Psoas muscle (tissue), 8 donors: ENCODE measurements at places on chromosomes 5 and 9. TPM values are rescaled to one million over a fixed set of nuclear protein-coding genes. Genes with fewer than 3 reads are reported as not detected.
A peak's percentile ranks its signal among the peaks of the same experiment; 100 is the strongest.

DNA sequence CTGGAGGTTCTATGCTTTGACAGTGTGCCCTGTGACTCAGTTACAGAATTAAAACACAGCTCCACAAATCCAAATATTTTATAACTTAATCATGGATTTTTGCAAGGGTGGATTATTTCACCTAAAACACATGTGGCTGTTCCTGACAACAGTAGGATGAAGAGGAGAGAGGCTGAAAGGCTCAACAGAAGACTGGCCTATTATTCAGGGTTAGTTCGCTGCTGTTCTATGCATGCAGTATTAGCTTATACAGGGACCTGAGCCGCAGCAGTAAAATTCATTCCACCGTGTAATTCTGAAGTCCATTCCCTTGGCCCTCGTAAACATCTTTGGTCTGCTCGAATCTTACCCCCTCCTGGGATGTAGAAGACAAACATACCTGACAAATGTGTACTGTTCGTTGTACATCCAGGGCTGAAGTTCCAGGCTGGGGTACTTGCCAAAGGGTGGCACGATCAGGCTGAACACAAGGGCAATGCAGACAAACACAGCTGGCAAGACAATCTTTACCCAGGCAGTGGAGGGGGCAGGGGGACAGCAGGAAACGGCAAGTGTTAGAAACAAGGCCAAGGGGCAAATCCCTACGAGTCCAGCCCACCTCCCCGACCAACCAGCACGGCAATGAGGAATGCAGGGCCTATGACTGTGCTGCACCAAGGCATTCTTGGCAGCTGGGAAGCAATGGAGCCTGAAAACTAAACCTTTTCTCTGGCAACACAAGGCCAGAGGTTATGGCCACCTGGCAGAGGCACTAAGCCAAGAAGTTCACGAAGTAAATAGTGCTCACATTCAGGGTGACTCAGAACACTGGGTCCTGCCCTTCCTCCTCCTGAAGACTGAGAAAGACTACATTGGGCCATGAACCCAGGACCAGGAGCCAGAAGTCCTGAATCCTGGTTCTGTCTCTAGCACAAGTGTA, 46.8 kb downstream of the NIPSNAP3B start:
- DNase-seq, result peak; percentile 82

DNA sequence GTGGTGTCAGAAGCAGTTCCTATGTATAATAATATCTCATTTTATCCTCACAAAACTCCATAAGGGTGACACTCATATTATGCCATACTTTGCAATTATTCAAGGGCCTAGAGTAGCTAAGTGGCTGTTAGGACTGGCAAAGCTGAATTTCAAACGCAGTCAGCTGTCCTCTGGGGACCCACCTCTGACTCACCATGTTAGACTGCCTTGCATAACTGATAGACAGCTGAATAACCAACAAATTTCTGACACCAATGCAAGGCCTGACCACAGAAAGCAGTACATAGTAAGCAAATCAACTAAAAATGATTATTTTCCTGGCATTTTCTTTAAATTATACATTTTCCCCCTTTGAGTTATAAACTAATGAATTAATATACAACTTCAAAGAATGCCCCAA, 251.6 kb upstream of the PTGER4 start:
- DNase-seq, result peak; percentile 49

- DNase-seq, result no peak
Observed at GRCh38 chr9:3929345-3930047, 370.4 kb downstream of the GLIS3 start.

GRCh38 chr5:26662806-26663360, 375.5 kb downstream of the CDH9 start:
- DNase-seq, result no peak

DNA sequence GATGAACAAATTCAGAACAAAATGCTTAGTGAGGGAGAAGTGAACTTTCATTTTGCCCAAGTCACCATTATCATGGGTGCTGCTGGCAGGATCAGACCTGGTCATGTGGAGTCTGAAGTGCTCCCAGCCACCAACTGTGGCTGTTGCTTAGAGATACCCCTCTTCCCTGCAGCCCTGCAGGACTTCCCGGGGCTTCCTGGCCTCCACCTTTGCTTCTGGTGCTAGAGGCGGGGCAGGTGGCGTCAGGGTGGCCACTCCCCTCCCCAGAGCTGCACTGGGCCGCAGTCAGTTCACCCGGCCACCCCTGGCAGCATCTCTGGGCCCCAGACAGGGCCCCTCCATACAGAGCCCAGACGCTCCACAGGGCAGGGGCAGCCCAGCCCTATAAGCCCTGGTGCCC, 30.0 kb upstream of the SLC12A7 start:
- DNase-seq, result no peak

DNA sequence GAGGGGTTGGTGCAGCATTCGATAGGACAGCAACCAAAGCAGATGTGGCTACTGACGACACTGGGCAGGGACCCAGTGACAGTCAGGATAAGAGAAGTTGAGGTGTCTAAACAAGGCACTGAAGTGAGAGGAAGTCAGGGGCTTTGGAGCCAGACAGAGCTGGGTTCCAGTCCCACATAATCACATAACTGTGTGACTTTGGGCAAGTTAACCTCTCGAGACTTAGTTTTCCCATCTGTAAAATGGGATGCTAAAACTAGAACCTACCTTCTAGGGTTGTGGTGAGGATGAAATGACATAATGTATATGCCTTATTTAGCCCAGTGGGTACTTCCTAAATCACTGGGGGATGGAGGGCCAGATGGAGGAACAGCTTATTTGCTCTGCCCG, 3.1 kb downstream of the ANGPTL2 start:
- DNase-seq, result no peak

GRCh38 chr9:31005086-31005665, 1379.3 kb upstream of the ACO1 start:
- no peak for DNase-seq

DNA sequence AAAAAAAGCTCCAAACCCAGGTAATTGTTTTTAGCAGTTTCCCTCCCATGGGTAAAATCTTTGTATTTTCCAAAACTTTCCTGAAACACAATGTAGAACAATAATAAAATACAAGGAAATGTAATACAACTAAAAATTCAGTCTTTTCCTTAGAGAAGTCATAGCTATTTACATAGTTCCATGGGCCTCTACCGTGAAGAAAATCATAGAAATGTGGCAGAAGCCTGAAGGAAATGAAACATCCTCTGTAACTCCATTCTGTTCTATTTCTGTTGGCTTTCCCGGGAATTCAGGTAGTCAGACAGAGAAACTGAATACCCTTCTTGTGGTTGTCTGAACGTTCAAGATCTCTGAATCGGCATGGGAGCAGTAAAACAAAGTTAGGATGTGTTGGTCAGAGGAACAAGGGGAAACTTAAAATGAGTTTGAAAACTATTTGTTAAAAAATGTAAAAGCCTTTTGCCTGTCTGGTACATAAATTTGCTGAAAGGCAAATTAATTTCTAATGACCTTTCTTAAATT, 202.4 kb upstream of the ZNF608 start:
- no peak for DNase-seq

DNA sequence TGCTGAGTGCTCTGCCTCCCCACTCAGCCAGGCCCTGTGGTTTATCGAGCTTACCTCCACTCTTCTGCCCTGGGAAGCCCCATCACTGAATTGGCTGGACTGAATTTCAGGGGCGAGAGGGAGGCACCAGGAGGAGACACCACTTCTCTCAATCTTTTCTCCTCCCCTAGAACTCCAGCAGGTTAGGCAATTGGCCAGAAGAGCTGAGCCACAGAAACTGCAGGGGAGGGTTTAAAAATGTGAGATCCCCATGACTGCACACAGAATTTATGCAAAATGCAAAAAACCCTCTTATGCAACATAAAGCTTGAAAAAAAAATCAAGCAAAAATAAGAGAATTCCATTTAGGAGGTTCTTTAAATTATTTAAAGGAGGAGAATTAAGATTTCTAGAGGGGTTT, 29.9 kb downstream of the TUT7 start:
- DNase-seq, result no peak

GRCh38 chr9:113205432-113205831, 15.6 kb downstream of the FKBP15 start:
- no peak for DNase-seq

- no peak for DNase-seq
Observed at GRCh38 chr5:31537851-31538250, 5.8 kb downstream of the C5orf22 start.

DNA sequence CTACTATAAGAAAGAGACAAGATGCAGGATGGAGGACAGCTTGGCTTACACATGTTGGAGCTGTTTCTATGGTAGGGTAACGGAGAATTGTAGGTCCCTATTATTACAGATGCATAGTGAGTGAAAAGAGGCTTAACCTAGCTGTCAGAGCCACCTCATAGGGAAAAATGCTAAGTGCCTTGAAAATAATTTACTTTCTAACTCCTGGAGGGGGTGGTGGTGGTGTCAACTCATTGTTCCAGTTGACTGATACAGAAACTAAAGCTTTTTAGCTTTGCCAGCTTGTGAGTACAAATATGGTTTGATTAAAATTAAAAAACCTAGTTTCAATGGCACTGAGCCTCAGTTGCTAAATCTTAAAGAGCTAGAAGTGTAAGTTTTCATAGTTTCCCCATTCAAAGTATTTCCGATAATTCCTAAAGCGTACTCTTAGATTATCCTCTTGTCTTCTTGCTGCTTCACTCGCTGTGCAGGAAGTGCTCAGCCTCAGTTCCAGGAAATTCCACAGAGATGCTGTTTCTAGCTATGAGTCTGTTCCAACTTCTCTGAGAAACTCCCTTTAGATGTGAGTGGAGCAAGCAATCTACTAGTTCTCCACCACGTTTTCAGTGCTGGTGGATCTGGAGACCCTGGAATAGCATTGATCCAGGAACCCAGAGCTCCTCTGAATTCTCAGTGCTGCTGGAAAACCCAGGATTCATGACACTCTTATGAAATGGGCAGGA, 265.2 kb downstream of the DMAC1 start:
- DNase-seq, result no peak

GRCh38 chr5:28190011-28190410, 1151.6 kb upstream of the CDH9 start:
- no peak for DNase-seq

DNA sequence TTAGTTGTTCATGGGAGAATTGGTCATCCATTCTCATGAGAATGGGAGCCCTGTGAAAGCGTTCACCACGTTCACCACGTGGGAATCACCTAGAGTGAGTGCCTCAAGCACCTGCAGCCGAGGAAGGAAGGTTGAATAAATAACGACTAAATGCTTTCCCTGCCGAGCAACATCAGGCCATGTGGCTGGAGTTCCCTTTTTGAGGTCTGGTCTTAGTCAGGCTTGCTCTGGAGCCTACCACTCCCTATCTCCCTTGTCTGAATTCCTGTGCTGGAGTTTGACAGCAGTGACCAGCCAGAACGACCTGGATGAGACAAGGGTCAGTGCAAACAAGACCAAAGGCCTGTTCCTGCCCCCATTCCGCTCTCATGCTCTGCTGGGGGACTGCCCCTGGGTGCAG, 28.5 kb downstream of the KCNMB1 start:
- DNase-seq, result no peak

DNA sequence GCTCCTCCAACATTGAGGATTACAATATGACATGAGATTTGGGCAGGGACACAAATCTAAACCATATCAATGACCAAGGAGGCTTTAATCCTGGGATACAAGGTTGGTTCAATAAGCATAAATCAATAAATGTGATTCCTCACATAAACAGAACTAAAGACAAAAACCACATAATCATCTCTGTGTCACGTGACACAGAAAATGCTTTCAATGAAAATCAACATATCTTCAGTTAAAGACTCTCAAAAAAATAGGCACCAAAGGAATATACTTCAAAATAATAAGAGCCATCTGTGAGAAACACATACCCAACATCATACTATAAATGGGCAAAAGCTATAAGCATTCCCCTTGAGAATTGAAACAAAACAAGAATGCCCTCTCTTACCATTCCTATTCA, 604.9 kb downstream of the SEMA5A start:
- no peak for DNase-seq

DNA sequence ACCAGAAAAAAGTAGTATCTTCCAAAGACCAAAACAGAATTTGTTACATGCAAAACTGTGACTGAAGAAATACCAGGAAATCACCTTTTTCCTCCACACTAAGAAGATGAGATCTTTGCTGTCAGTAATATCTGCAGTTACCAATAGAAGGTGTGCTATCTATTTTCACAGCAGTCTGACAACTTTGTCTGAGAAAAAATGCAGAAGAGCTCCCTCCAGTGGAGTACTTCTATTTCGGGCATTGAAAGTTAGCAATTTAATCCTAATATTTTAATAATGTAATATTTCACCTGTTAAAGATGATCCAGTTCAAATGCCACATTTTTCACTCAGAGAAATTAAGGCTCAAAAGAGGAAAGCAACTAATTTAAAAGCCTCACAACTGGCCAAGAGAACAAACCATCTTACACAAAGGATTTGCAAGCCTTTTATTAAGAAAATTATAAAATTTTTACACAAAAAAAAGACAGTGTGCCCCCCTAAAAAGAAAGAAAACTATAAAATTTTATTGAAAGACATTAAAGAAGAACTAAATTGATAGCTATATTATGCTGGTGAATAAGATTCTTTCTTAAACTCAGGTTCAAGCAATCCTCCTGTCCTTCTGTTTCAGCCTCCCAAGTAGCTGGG, 50.6 kb downstream of the DEPDC1B start:
- no peak for DNase-seq

DNA sequence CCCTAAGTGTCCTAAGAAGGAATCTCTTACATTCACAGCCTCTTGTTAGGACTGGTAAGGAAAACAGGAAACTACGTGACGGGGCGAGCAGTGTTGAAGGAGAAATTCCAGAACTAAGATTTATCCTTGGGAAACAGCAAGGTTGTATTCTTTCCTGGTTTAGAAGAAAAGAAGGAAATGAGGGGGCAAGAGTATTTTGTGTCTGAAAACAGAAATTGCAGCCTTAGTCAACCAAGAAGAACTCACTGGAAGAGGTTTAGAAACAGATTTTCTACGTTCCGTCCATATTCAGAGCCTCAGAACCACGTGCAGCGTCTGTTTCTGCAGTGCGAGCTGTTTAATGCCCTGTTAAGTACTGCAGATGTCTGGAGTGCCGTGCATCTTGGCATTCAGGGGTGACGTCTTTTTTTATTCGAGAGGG, 75.2 kb downstream of the GOLPH3 start:
- no peak for DNase-seq

GRCh38 chr9:95045751-95046150, 271.8 kb downstream of the FANCC start:
- no peak for DNase-seq

GRIA1 gene
- 0.03 TPM for polyA plus RNA-seq

ERAP2 gene
- 0.23 TPM for polyA plus RNA-seq

SLC1A3 gene
- polyA plus RNA-seq, result 9.6 TPM

SAXO1 gene
- 0.38 TPM for polyA plus RNA-seq

PRSS3 gene
- not detected for polyA plus RNA-seq
